Activated naive CD8-positive, alpha-beta T cell treated with anti-CD3 and anti-CD28 coated beads for 36 hours (primary cell): ENCODE measurements at places on chromosomes 7 and 10. TPM values are rescaled to one million over a fixed set of nuclear protein-coding genes. Genes with fewer than 3 reads are reported as not detected.

GRCh38 chr10:92502296-92502808, 71.5 kb downstream of the IDE start:
- DNase-seq, result no peak
- H3K4me3 ChIP-seq, result no peak overlapping the region
- no peaks in the 10 kb centered on the region for H3K27me3 ChIP-seq

- peak; percentile 86 for DNase-seq
- H3K4me1 ChIP-seq, result peaks cover 56% of the 10 kb centered on the region
- H3K27ac ChIP-seq, result peak overlapping the region; percentile 98
- no peaks in the 10 kb centered on the region for H3K27me3 ChIP-seq
- H3K4me3 ChIP-seq, result peak overlapping the region; percentile 78
- peaks cover 32% of the 10 kb centered on the region for H3K36me3 ChIP-seq
Observed at GRCh38 chr7:98202367-98203195, 8.7 kb upstream of the BHLHA15 start.

Gene ACBD7
- total RNA-seq, result 1.3 TPM

Gene PILRA
- total RNA-seq, result 0.68 TPM

Gene MSMB
- total RNA-seq, result not detected

Gene PURB
- total RNA-seq, result 30.1 TPM

Gene IDI2
- not detected for total RNA-seq
